Fibroblast of mammary gland (primary cell): ENCODE measurements at places on chromosomes 5 and 9.

DNA sequence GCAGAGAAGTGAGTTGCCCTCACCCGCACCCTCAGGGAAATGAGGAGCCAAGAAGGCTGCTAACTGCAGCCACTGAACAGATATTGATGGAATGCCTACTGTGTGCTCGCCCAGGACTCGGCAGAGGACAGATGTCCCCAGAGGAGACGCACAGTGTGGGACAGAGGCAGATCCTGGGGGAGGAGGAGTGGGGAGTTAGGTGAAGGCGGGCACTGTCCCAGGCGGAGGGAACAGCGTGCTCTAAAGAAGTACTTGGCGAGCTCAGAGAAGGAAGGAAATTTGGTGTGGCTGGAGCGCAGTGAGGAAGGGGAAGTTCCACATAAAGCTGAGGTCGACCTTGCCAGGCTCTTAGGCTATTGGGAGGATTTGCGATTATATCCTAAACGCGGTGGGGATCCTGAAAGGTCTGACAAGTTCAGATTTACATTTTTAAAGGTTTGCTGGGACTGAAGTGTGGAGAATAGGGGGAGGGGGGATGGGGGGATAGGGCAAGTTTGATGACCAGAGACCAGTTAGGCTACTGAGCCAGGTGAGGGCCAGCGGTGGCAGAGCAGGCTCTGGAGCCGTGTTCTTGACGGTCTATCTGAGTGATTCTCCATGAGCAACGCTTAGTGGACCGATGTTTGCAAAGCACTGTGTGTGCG, 23.6 kb upstream of the CERCAM start:
- DNase-seq, result no peak

- peak; percentile 98 for DNase-seq
Observed at GRCh38 chr9:134434894-134435506, 108.7 kb downstream of the RXRA start.

- DNase-seq, result no peak
Observed at GRCh38 chr5:131270809-131271208, 7.0 kb downstream of the CDC42SE2 start.

DNA sequence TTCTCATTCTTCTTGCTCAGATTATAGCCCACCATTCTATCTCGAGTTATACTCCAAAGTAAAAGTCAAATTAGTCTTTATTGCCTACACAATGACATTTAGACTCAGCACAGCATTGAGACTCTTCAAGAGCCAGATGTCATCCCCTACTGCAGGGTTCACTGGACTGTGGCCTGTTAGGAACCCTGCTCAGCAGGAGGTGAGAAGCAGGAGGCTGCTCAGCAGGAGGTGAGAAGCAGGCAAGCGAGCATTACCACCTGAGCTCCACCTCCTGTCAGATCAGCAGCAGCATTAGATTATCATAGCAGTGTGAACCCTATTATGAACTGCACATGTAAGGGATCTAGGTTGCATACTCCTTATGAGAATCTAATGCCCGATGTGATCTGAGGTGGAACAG, 12.7 kb upstream of the LIFR start:
- no peak for DNase-seq

GRCh38 chr5:80976985-80977384, 16.8 kb downstream of the RASGRF2 start:
- DNase-seq, result no peak

DNA sequence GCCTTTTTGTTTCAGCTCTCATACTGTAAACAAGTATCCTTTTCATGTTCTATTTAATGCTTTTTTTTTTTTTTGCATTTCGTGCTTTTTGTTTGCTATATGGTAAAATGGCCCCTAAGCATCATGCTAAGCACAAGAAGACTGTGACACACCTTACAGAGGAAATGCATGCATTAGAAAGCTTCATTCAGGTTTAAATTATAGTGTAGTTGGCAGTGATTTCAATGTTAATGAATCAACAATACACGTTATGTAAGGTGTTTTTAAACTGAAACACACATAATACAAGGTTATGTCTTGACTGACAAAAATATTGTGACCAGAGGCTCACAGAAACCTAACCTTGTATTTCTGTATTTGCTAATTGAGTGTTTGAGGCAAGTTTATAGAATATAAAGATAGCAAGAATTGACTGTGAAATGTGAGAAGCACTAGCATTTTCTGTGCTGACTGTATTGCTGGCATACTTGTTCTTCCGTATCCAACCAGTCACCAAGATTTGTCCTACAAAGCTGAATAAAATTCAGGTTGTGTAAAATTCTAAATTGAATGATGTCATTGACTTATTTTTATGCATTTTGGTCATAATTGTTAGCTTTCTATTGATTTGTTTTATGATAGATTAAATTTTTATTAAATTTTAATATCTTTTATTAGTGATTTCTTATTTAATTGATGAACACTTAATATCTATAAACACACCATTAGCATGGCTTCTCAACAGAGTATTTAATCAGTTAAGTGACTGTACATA, 4.1 kb downstream of the CFAP95 start:
- DNase-seq, result no peak

- no peak for DNase-seq
Observed at GRCh38 chr5:60685028-60685427, 14.9 kb downstream of the DEPDC1B start.

- DNase-seq, result no peak
Observed at GRCh38 chr9:14531341-14532269, 161.6 kb downstream of the ZDHHC21 start.

DNA sequence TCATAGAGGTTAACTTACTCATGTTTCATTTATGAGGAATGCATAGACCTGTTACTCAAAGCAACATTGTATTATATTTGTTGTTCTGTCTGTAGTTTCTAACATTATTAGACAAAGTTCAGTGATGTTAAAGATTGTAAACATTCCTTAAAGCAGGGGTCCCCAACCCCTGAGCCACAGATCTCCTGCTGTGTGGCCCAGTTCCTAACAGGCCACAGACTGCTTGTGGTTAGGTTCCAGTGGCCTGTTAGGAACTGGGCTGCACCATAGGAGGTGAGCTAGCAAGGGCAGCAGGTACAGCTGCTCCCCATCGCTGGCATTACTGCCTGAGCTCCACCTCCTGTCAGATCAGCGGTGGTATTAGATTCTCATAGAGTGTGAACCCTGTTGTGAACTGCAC, 181.1 kb downstream of the KDM4C start:
- no peak for DNase-seq

GRCh38 chr5:180494510-180495181, 467 bp downstream of the CNOT6 start:
- no peak for DNase-seq

GRCh38 chr5:1016476-1016875, 7.9 kb downstream of the NKD2 start:
- no peak for DNase-seq
